Activated T-helper 1 cell treated with anti-CD3 and anti-CD28 coated beads, Interleukin-12 subunit alpha, Interleukin-12 subunit beta, Interleukin-2, Interleukin-4 antibody, amounts not matched to agents 30 ng/mL and 10 ng/mL and 1 ng/mL, durations not matched to agents 14 hours and 24 hours and 36 hours (primary cell): ENCODE measurements at places on chromosomes 2 and 18. TPM values are rescaled to one million over a fixed set of nuclear protein-coding genes. Genes with fewer than 3 reads are reported as not detected.

The SCYGR3 gene
- total RNA-seq: not detected in 2 replicates

The LANCL1 gene
- 27.3 and 33.6 TPM in 2 replicates for total RNA-seq

The COL3A1 gene
- total RNA-seq: 0.13 TPM in 1 of 2 replicates, not detected in the other

The TLX2 gene
- total RNA-seq: 1.2 and 1.5 TPM in 2 replicates

- DNase-seq: no peak
- H3K4me3 ChIP-seq: no peak overlapping the region
- H3K27ac ChIP-seq: no peak overlapping the region
- no peaks in the 10 kb centered on the region for H3K36me3 ChIP-seq
- H3K4me1 ChIP-seq: no peaks in the 10 kb centered on the region
- H3K27me3 ChIP-seq: no peaks in the 10 kb centered on the region
Observed at GRCh38 chr2:122562775-122563174, 807.3 kb downstream of the TSN start.

GRCh38 chr2:60468382-60469085, 84.9 kb downstream of the BCL11A start:
- H3K4me1 ChIP-seq: no peaks in the 10 kb centered on the region
- no peaks in the 10 kb centered on the region for H3K27me3 ChIP-seq
- no peak overlapping the region for H3K27ac ChIP-seq
- H3K36me3 ChIP-seq: no peaks in the 10 kb centered on the region

GRCh38 chr2:122545821-122546220, 790.4 kb downstream of the TSN start:
- no peaks in the 10 kb centered on the region for H3K36me3 ChIP-seq
- no peaks in the 10 kb centered on the region for H3K4me1 ChIP-seq
- H3K27ac ChIP-seq: no peak overlapping the region

DNA sequence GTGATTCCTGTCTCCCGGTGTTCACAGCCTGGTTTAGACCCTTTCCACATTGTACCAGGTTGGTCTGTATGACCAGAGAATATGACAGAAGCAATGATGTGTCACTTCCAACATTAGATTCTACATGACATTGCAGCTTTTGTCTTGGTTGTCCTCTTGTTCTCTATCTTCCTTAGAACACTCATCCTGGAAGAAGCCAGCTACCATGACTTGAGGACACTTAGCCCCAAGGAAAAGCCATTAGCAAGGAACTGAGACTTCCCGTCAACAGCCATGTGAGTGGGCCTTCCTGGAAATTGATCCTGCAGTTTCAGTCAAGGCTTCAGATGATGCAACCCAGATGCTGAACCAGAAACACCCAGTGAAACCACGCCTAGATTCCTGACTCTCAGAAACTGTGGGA, 143.3 kb downstream of the MREG start:
- DNase-seq: no peak
- H3K27me3 ChIP-seq: peaks cover 4% of the 10 kb centered on the region
- H3K36me3 ChIP-seq: no peaks in the 10 kb centered on the region
- H3K27ac ChIP-seq: no peak overlapping the region
- no peaks in the 10 kb centered on the region for H3K4me1 ChIP-seq
- H3K4me3 ChIP-seq: no peak overlapping the region

DNA sequence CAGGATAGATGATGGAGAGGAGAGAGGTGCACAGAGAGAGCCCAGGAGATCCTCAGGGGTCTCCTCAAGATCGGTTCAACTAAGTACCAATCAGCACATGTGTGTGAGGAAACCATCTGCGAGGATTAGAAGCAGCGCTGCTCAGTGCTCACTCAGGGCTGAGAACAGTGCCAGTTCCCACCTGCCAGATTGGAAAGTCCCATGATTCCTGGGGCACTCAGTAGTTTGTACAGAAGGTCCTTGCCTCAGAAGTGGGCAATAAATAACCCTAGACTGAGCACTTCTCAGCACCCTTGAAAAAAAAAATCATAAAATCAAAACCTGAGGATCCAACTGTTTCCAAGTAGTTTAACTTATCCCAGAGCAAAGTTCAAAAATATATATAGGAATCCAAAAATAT, 53.8 kb downstream of the SEMA4F start:
- no peak overlapping the region for H3K4me3 ChIP-seq
- H3K27ac ChIP-seq: no peak overlapping the region
- no peak for DNase-seq
- H3K27me3 ChIP-seq: peaks cover 14% of the 10 kb centered on the region

GRCh38 chr2:118269408-118270051, 181.3 kb downstream of the INSIG2 start:
- no peak overlapping the region for H3K27ac ChIP-seq
- no peaks in the 10 kb centered on the region for H3K4me1 ChIP-seq
- H3K36me3 ChIP-seq: no peaks in the 10 kb centered on the region
- no peak overlapping the region for H3K4me3 ChIP-seq
- H3K27me3 ChIP-seq: peaks cover 7% of the 10 kb centered on the region
- no peak for DNase-seq

- H3K27ac ChIP-seq: no peak overlapping the region
- no peak overlapping the region for H3K4me3 ChIP-seq
- peaks cover 1% of the 10 kb centered on the region for H3K27me3 ChIP-seq
- H3K4me1 ChIP-seq: no peaks in the 10 kb centered on the region
Observed at GRCh38 chr2:186256540-186256939, 229.5 kb upstream of the ZC3H15 start.

- H3K4me1 ChIP-seq: peaks cover 21% of the 10 kb centered on the region
- no peak for DNase-seq
- peaks cover 5% of the 10 kb centered on the region for H3K36me3 ChIP-seq
- peak overlapping the region; percentile 97 for H3K27ac ChIP-seq
Observed at GRCh38 chr2:148642891-148643416, 1.6 kb upstream of the EPC2 start.

- DNase-seq: no peak
- H3K4me1 ChIP-seq: no peaks in the 10 kb centered on the region
- no peaks in the 10 kb centered on the region for H3K36me3 ChIP-seq
- no peak overlapping the region for H3K4me3 ChIP-seq
- peaks cover 11% of the 10 kb centered on the region for H3K27me3 ChIP-seq
Observed at GRCh38 chr2:17547737-17548136, 7.2 kb downstream of the VSNL1 start.
